ENCODE measurements at places on chromosomes 6 and 20. TPM values are rescaled to one million over a fixed set of nuclear protein-coding genes. Genes with fewer than 3 reads are reported as not detected.

DNA sequence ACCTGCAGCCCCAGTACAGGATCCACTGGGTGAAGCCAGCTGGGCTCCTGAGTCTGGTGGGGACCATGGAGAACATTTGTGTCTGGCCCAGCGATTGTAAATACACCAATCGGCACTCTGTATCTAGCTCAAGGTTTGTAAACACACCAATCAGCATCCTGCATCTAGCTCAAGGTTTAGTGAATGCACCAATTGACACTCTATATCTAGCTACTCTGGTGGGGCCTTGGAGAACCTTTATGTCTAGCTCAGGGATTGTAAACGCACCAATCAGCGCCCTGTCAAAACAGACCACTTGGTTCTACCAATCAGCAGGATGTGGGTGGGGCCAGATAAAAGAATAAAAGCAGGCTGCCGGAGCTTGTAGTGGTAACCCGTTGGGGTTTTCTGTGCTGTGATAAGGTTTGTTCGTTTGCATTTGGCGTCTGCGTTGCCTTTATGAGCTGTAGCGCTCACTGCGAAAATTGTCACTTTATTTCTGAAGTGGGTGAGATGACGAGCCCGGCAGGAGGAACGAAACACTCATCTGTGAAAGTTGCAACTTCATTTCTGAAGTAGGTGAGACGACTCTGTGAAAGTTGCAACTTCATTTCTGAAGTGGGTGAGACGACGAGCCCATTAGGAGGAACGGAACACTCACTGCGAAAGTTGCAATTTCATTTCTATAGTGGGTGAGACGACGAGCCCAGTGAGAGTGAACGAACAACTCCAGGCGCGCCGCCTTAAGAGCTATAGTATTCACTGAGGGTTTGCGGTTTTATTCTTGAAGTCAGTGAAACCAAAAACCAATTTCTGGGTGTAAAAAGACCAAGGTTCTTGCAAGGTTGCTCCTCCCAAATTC lies 31.1 kb downstream of the SERPINB6 start:
- H3K27me3 ChIP-seq, result 0 out of 2 replicates have a peak, but pooled peaks cover 3% of the 10 kb centered on the region
- H3K4me1 ChIP-seq, result no peaks in the 10 kb centered on the region
- no peak overlapping the region for H3K27ac ChIP-seq
- no peaks in the 10 kb centered on the region for H3K36me3 ChIP-seq

GRCh38 chr6:26197933-26198721 lies 110.9 kb downstream of the HFE start:
- H3K4me3 ChIP-seq, result peak overlapping the region; percentile 56
- H3K27ac ChIP-seq, result peak overlapping the region; percentile 71
- peak; percentile 75 for DNase-seq
- peaks cover 10% of the 10 kb centered on the region for H3K4me1 ChIP-seq
- no peaks in the 10 kb centered on the region for H3K27me3 ChIP-seq

GRCh38 chr6:157464653-157465535 lies 83.9 kb downstream of the ZDHHC14 start:
- no peaks in the 10 kb centered on the region for H3K27me3 ChIP-seq
- peaks cover 54% of the 10 kb centered on the region for H3K4me1 ChIP-seq
- H3K36me3 ChIP-seq, result no peaks in the 10 kb centered on the region
- H3K27ac ChIP-seq, result peak overlapping the region; percentile 38
- no peak overlapping the region for H3K4me3 ChIP-seq

DNA sequence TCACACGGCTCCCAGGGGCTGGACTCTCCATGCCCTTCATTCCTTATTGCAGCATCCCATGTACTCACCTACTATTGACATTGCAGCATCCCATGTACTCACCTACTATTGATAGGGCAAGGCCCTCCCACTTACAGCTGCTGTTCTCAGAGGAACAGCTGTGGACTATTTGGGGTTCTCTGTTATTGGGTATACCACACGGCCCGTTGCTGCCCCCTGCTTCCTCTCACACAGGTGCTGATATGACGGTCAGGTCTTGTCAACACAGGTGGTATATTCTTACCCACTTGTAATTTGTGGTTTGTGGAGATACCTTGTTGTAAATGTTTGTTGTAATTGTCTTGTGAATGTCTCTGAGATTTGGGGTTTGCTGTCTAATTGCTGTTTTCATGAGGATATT lies 18.8 kb downstream of the ALDH5A1 start:
- no peaks in the 10 kb centered on the region for H3K36me3 ChIP-seq
- DNase-seq, result no peak
- H3K4me3 ChIP-seq, result no peak overlapping the region
- no peaks in the 10 kb centered on the region for H3K27me3 ChIP-seq
- no peak overlapping the region for H3K27ac ChIP-seq

GRCh38 chr20:1295276-1295930 lies 29.3 kb downstream of the SNPH start:
- DNase-seq, result no peak
- no peak overlapping the region for H3K4me3 ChIP-seq
- no peaks in the 10 kb centered on the region for H3K27me3 ChIP-seq
- 0 out of 2 replicates have a peak, but pooled peaks cover 3% of the 10 kb centered on the region for H3K36me3 ChIP-seq

DNA sequence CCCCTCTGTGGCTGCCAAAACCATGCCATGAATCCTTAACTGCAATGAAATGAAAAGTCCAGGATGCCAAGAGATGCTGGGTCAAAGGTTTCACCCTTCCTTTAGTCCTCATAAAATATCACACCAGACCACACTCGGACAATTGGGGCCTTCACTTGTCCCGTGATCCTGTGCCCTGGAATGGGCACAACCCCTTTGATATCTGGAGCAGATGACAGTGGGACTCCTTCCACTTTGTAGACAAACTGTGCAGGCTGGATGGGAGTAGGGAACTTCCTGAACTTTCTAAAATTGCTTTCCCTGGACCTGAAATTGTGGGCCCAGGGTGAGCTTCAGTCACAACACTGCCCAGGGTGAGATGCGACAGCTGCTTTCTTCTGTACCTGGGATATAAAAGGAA lies 9.6 kb upstream of the BPIFB6 start:
- no peaks in the 10 kb centered on the region for H3K36me3 ChIP-seq
- no peak for DNase-seq
- no peaks in the 10 kb centered on the region for H3K4me1 ChIP-seq
- no peak overlapping the region for H3K4me3 ChIP-seq

GRCh38 chr6:55299286-55299985 lies 27.8 kb upstream of the GFRAL start:
- H3K27ac ChIP-seq, result no peak overlapping the region
- no peaks in the 10 kb centered on the region for H3K36me3 ChIP-seq
- H3K4me3 ChIP-seq, result no peak overlapping the region
- no peak for DNase-seq
- H3K4me1 ChIP-seq, result no peaks in the 10 kb centered on the region

- H3K4me3 ChIP-seq, result no peak overlapping the region
- no peaks in the 10 kb centered on the region for H3K36me3 ChIP-seq
- DNase-seq, result no peak
These were observed 6.9 kb upstream of the CABLES2 start for GRCh38 chr20:62413896-62414481.

GRCh38 chr6:167968091-167968490 lies 29.4 kb upstream of the KIF25 start:
- H3K4me3 ChIP-seq, result no peak overlapping the region
- DNase-seq, result no peak
- peaks cover 1% of the 10 kb centered on the region for H3K4me1 ChIP-seq
- H3K27me3 ChIP-seq, result no peaks in the 10 kb centered on the region
- H3K36me3 ChIP-seq, result peaks cover 60% of the 10 kb centered on the region

DNA sequence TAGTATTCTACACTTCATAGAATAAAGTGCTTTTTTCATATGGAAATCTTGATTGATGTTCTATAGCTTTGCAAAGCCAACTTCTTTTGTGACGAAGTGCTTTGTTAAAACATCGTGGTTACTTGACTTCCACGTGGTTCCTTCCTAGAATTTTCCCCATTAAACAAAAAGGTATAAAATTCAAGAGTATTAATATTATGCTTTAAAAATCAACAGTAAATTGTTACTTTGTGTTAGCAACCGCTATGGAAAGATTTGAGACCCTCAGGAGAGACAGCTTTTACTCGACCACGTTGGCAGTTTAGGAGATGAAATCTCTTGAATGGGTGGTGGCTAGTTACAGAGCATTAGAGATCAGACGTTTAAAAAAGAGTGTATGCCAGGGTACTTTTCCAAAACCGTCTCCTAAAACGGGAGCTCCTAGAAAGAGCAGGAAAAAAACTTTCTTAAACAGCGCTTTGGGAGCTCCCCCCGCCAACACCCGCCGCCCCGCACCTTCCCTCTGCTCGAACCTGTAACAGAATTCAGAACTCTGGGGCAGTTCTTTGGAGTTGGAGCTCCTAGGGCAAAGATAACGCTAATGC lies 920 bp downstream of the GJA1 start:
- peaks cover 26% of the 10 kb centered on the region for H3K4me1 ChIP-seq
- H3K36me3 ChIP-seq, result peaks cover 11% of the 10 kb centered on the region
- DNase-seq, result no peak
- H3K4me3 ChIP-seq, result peak overlapping the region; percentile 54

GRCh38 chr6:167549213-167549612 lies 224.3 kb downstream of the TTLL2 start:
- H3K27me3 ChIP-seq, result no peaks in the 10 kb centered on the region
- no peak overlapping the region for H3K4me3 ChIP-seq
- H3K27ac ChIP-seq, result no peak overlapping the region
- H3K36me3 ChIP-seq, result no peaks in the 10 kb centered on the region
- H3K4me1 ChIP-seq, result peaks cover 54% of the 10 kb centered on the region
- DNase-seq, result no peak

Gene HLA-DRA
- not detected for total RNA-seq

Gene HLA-DPA1
- not detected for total RNA-seq

Gene ACTL10
- not detected for total RNA-seq

Gene COL11A2
- total RNA-seq, result not detected

Gene DLK2
- total RNA-seq, result not detected

Gene OLIG3
- not detected for total RNA-seq

Gene LY6G6C
- not detected for total RNA-seq

Gene HLA-DOB
- 0.32 TPM for total RNA-seq

Gene MYMX
- total RNA-seq, result 0.53 TPM

Gene IL17A
- total RNA-seq, result not detected

Gene PLEKHG1
- total RNA-seq, result 0.08 TPM

Gene GGTLC1
- total RNA-seq, result not detected

Data from SJSA1 (cell line).